HT1080 (cell line): ENCODE measurements at places on chromosomes 5 and 9. TPM values are rescaled to one million over a fixed set of nuclear protein-coding genes. Genes with fewer than 3 reads are reported as not detected.

Gene MSX2
- total RNA-seq, result 0.64 and 0.90 TPM in 2 replicates

Gene WDR5
- 39.7 and 44.4 TPM in 2 replicates for total RNA-seq

Gene ITK
- total RNA-seq, result not detected in 2 replicates

Gene GOLGA2
- total RNA-seq, result 38.3 and 40.7 TPM in 2 replicates

Gene TMEM252
- not detected in 2 replicates for total RNA-seq

Gene SLC25A48
- 1.4 TPM in 1 of 2 replicates, not detected in the other for total RNA-seq

Gene GABRG2
- total RNA-seq, result 0.60 and 0.90 TPM in 2 replicates

Gene SKP2
- total RNA-seq, result 80.6 and 84.1 TPM in 2 replicates

Gene RNF180
- 3.4 and 5.9 TPM in 2 replicates for total RNA-seq

Gene ANKRD20A1
- total RNA-seq, result 11.8 and 12.3 TPM in 2 replicates

Gene ARSI
- total RNA-seq, result 0.20 and 0.82 TPM in 2 replicates

Gene NAA35
- 18.4 and 25.4 TPM in 2 replicates for total RNA-seq

Gene ADGRV1
- total RNA-seq, result 0.43 and 0.45 TPM in 2 replicates

Gene ARID3C
- not detected in 2 replicates for total RNA-seq

Gene EEIG1
- 3.4 and 6.8 TPM in 2 replicates for total RNA-seq

Gene DMRT3
- total RNA-seq, result not detected in 2 replicates

Gene SPINK4
- total RNA-seq, result not detected in 2 replicates

GRCh38 chr5:115531787-115532367, 12.7 kb downstream of the FEM1C start:
- no peak for DNase-seq

DNA sequence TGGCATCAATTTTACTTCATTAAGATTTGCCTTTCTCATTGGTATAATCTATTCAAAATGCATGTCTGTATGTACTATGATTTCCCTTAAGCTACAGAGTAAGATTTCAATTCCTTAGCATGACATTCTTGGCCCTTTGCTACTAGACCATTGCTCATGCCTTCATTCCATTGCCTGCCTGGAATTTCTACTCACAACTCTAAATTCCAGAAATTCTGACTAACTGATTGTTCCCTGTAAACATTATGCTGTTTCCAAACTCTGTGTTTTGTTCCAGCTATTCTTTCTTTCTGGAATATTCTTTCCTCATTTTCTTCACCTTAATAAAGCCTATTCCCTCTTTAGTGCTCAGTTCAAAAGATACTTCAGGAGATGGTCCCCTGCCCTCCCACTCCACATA, 568.8 kb upstream of the SEMA6A start:
- DNase-seq, result no peak

GRCh38 chr5:171469326-171469725, 49.9 kb downstream of the FGF18 start:
- DNase-seq, result no peak

DNA sequence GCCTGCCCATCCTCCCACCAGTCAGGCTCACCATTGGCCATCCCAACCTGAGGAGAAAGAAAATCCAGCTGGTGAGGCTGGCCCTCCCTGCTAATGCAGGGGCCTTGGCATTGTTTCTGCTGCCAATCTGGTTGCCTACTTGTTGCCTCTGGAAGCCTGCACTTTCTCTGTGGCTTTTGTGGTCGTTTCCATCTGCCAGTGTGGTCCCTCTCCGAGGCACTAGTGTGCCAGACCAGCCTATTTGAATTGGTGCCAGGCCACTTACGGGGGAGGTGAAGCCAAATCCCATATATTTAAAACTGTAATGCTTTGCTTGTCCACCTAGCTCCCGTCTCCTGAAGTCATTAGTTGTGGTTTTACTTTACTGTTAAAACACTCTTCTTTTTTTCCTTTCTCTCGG, 213.4 kb upstream of the ADAMTSL1 start:
- peak; percentile 91 for DNase-seq

DNA sequence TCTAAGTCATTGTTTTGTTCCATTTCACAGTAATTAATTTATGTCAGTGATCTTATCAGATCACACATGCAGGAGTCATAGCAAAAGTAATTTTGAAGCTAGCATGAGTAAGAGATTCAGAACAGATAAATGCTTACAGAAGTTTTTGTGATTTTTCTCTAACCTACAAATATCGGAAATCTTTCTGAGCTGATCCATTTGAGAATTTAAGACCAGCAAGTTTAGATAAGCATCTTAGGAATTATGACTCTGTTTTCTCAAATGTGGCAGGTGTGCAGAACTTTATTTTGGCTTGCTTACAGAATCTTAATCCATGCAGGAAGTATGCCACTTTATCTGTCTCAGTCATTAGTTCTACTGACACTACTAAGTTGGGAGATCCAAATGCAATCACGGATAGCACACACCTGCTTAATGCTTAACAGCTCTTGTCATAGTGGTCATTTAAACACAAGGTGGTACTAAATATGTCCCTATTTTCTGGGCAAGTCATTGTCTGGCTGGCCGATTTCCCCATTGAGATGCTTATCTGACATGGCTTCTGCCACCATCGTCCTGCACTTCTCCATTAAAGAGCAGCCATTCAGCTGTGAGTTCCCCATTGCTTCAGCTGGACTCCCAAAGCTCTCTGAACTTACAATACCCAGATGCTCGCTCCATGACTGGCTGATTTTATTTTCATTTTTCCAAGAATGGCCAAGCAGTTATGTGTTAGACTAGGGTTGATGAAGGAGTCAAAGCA, 305.4 kb upstream of the NUDT12 start:
- DNase-seq, result no peak

GRCh38 chr5:15080219-15080618, 208.6 kb upstream of the ANKH start:
- no peak for DNase-seq

DNA sequence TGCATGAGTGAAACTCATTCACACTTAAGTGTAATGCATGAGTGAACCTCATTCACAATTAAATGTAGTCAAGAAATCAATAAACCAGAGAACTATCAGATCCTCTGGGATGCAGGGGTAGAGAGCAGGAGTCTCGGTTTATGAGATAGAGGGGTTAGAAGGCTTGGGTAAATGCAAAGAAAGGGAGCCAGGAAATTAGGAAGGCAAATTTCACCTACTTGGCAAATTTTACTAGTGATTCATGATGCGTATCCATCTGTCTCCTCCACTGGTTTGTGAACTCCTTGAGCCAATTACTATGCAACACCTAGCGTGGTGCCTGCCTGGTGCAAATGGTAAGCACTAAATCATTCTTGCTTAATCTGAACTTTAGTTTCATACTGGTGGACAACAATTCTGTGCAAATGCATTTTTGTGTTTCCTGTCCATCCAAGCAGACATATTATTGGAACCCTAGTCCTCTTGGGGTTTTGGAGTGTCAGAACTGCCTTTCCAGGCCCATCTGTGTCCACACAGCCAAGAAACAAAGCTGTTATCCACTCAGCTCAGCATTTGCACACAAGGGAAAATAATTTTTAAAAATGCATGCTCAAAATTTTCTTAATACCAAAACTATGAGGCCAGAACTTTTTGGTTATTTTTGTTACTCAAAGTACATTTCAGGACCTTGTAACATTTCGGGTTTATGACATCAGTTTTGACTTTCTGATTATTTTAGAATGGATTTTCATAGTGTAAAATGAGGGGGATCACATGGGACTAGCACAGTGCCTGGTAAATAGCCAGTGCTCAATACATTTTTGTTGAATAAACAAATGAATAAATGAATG, 5.2 kb downstream of the HAPLN1 start:
- DNase-seq, result no peak

- peak; percentile 76 for DNase-seq
Measured at GRCh38 chr9:124835026-124835557, 18.2 kb upstream of the WDR38 start.

DNA sequence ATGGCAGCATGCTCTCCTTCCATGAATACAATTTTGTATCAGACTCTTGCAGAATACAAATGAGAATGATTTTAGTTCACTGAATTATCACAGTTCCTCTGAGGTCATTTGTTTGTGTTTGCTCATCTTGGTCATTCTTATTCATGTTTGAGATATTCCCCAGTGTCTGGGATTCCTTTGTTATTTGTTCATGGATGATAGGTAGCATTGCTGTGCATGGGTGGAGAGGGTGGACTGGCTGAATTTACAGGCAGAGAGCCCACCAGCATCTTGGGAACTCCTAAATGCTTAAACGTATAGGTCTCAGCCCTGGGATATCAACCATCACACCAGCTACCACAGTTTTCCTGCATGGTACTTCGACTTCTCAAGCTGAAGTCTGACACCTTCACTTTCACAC, 459.8 kb downstream of the CCDC171 start:
- peak; percentile 55 for DNase-seq

GRCh38 chr5:143306040-143306439, 97.4 kb downstream of the NR3C1 start:
- no peak for DNase-seq

- no peak for DNase-seq
Measured at GRCh38 chr5:114316167-114316566, 45.7 kb upstream of the KCNN2 start.

DNA sequence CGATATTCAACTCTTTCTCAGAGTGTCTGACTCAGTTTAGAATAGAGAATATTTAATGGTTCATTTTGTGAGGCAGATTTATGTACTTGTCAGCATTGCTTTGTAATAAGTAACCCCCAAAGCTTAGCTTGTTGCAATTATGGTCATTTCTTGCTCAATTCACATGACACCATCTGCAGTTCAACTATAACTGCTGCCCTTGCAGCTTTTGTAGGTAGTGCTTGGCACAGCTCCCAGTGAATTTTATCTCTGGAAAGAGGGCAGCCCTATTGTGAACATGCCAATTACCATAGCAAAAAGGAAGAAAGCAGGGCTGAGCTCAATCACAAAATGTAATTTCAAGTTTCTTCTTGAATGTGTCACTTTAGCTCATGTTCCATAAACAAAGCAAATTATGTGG, 1587.7 kb upstream of the ACO1 start:
- peak; percentile 54 for DNase-seq

GRCh38 chr9:135965124-135965756, 4.1 kb upstream of the UBAC1 start:
- DNase-seq, result no peak

DNA sequence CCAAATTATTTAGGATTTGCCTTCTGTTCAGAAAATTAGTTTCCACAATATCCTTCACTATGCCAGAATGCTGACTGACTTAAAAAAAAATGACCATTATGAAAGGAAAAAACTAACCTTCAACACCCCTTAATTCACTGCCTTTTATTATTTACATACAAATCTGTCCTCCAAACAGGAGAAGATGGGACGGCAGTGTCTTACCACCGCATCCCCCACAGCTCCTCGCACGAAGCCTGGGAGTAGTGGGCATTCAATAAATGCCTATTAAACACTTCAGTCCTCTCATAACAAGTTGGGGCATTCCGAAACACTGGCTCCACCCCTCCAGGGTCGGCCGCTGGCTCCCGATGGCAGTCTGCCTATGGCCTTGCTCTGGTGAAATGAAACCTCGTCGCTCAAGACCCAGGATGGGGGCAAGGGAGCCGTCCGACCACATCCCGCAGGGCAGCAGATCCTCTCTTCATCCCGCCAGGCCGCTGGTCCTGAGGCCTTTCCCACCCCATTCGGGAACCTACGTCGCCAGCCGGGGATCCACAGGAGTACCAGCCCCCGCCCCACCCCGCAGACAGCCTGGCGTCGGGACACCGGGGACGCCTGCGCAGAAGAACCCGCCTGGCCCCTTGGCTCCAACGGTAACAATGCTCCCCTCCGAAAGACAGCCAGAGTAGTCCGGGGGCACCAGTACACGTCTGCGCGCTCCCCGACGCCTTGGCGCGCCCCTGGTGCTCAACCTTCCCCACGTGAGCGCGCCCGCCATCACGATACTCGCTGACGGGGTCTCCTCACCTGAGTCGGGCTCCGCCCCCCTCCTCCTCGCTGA, 613 bp downstream of the ZBTB5 start:
- DNase-seq, result no peak

GRCh38 chr5:171094356-171094755, 214.7 kb upstream of the TLX3 start:
- DNase-seq, result no peak

DNA sequence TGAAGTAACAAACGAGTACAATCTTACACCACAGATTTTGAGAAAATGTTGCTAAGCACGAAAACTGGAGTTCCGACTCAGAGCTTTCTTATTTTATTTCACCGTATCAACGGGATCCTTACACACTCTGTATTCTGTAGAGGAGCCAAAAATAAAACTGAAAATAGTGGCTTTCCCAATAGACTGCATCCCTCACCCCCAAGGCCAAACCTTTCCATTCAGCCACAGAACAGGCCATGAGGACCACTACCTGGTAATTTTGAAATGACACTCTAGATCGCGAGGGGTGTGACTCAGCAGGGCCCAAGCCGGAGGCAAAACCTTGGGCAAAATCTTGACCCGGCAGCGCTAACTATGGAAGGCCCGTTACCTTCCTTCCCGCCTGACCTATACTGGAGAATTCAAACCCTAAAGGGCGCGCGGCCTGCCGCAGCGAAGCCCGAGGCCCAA, 432 bp downstream of the HSPA9 start:
- DNase-seq, result no peak

DNA sequence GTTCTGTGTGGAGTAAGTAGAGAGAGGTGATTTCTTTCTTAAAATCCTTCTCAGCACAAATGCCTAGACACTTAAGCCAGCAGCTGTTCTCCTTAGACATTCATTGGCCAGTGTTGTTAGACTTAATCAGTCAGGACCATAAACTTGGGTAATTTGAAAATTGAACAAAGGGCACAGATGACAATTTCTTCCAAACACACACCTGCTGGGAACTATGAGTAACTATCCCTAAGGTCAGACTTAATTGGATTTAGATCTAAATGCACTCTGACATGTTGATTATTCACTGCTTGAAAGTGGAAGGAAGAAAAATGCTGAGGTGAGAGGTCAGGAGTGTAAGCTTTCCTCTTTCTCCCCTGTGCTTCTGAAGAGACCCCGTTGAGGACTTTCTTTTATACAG, 1083.7 kb upstream of the DMAC1 start:
- DNase-seq, result no peak

GRCh38 chr9:37617161-37617560, 24.8 kb upstream of the TOMM5 start:
- no peak for DNase-seq

DNA sequence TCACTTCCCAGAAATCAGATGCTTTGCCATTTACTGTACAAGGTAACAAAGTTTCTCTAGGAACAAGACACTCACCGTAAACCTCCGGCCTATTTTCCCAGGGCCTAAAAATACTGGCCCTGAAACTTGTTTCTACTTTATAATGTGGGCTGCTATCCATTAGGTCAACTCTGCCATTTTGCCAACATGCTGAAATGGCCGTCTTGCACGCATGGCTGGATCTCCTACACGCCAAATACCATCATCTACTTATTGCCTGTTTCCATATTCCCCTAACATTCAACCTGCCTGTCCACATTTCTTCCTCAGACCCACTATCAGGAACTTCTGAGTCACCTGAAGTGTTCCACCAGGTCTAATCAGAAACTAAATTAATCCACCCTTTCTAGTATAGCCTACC, 4.7 kb downstream of the TBCA start:
- DNase-seq, result no peak
